M059J (cell line): ENCODE measurements at places on chromosomes 2 and 18.

DNA sequence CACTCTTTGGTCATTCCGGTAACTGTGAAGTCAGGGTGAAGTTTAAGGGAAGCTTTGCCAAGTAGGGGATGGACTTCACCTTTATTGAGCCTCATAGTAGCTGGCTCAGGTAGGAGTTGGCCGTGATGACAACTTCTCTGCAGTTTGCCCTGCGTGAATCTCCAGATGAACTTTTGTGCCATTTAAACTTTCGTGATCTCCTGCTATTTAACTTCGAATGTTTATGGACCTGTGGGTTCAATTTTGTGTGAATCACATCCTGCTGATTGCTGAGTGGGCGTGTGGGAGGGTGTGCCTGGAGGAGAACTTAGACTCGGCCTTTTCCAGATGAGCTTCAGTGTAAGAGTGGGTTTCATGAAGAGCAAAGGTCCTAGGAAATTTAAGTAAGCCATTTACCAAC, 4.2 kb downstream of the UGT1A1 start:
- peak; percentile 84 for DNase-seq

GRCh38 chr2:241183221-241183620, 5.3 kb upstream of the ANO7 start:
- no peak for DNase-seq

DNA sequence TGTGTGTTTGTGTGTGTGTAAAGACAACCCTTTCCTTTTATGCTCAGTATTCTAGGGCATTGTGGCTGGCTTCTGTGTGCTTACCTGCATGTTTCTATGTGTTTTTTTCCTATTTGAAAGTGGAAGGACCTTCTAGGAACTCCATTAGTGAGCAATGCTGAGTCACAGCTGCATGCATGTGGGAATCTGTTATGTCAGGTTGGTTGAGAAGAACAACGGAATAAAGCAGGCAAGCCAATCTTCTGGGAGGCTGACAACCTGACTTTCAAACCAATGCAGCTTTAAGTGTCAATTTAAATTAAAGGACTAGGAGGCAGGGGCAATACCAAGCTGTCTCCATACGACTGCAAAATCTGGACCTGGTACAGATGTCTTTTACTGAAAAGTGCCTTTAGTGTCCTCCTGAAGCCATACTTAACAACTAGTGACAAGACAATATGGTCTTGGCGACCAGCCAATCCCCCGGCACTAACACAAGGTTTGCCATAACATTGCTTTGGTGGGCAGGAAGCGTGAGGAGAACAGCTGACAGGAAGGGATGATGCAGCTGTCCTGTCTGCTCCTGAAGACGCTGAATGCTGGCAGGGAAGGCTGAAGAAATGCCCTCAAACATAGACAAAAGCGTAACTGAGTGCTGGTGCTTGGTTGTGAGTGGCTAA, 514.7 kb upstream of the CDH7 start:
- no peak for DNase-seq

GRCh38 chr2:84201158-84201557, 257.9 kb downstream of the SUCLG1 start:
- DNase-seq: no peak

- DNase-seq: no peak
Measured at GRCh38 chr18:4839639-4840038, 357.4 kb downstream of the AKAIN1 start.

DNA sequence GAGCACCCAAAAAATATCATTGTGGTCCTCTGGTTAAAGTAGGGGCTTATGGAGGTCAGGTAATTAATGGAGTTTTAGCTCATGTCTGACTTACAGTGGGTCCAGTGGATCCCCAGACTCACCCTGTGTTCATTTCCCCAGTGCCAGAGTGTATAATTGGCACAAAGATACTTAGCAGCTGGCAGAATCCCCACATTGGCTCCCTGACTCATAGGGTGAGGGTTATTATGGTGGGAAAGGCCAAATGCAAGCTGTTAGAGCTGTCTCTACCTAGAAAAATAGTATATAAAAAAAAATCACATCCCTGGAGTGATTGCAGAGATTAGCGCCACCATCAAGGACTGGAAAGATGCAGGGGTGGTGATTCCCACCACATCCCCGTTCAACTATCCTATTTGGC, 1067.6 kb upstream of the ACVR2A start:
- no peak for DNase-seq

- DNase-seq: no peak
Measured at GRCh38 chr2:173872714-173873113, 92.5 kb downstream of the SP3 start.

DNA sequence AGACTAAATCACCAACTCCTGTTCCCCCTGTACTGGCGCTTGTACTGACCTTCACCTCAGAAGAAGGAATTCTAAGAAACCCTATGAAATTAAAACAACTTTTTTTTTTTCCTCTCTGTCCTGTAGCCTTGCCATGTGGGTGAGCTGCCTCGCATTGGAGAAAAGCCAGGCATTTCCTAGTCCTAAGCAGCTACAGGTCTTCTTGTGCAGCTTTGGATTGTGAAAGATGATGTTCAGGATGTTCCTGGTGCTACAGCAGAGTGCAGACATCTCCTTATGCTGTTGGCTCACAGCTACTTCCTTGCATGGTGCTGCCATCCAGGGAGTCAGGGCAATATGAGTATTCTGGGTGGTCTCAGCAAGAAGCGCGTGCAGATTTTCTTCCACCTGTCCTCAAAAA, 11.9 kb downstream of the PIK3C3 start:
- no peak for DNase-seq

DNA sequence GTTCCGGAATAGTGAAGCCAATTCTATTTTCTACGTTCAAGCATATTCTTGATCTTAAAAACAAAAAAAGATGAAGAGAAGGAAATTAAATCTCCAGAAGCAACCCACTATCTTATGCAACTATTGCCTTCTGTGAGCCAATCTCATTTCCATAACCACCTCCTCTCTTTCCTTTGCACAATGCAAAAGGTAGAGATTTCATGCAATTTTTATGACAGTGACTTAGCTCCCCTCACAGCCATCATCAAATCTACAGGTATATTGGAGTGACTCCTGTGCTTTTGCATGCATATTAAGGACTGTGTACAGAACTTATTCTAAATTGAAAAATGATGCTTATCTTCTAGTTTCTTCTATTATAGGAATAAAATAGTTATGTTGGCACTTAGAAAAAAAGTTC, 191.8 kb downstream of the DCC start:
- no peak for DNase-seq

DNA sequence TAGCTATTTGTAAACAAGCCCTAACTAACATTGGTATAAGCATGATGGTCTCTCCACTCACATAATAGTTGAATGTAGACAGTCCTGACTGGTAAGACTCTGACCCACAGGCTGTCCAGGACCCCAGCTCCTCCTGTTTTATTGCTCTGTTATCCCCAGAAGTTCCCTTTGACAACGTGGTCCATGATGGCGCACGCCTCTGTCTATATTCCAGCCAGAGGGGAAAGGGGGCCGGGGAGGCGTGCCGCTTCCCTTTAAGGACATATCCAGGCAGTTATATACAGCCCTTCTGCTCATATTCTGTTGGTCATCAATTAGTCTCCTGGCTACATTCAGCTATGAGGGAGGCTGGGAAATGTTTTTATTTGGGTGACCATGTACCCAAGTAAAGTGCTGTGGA, 6.7 kb downstream of the DYSF start:
- DNase-seq: no peak

- no peak for DNase-seq
Measured at GRCh38 chr2:224180810-224181209, 141.7 kb upstream of the SERPINE2 start.

DNA sequence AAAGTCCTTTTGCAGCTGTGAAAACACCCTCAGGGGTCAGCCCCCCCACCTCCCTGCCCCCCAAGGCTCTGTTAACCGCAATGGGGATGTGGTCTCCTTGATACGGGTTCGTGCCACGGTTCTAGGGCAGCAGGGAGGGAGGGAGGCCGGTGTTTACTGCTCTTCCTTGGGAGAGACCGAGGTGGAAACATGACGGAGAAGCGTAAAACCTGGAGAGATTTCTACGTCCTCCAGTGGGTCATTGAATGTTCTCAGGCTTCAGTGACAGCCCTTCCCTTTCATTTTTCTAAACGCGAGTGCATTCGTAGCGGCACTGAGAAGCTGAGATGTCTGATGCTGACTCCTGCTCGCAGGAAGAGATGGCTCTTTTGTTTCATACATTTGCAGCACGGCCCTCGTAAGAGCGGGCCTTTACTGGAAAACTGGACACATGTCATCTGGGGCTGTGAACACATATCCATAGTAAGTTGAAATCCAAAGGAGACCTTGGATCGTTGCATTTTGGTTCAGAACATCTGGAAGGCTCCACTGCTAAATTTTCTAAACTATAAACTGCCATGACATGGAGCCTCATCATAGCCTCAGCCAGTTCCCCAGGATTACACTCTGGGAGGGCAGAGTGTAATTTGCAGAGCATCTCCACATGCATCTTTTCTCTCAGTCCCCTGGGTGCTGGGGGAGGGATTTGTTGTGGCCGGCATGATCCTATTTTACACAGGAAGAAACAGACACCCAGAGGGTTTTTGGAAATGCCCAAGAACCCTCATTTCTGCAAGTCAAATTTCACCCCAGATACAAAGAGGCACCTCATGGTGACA, 40.6 kb upstream of the HDAC4 start:
- no peak for DNase-seq

GRCh38 chr2:149773006-149773405, 185.4 kb upstream of the MMADHC start:
- no peak for DNase-seq

DNA sequence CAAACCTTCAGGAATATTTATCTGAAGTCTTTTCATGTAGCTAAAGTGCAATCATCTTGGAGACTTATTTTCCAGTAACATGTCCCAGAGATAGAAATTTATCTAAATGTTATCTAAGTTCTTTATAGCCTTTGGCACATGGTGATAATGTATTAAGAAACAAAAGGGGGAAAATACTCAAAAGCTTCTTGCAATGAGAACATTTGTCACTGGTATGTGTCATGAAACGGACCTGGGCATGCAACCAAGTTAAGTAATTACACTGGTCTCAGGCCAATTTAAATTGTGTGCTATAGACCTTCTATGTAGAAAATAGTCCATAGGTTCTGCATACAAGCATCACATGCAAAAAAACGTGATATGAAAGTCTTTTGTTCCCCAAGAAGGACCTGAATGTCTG, 136.2 kb downstream of the SLC8A1 start:
- DNase-seq: peak; percentile 62

- no peak for DNase-seq
Measured at GRCh38 chr2:173028671-173029070, 47.0 kb upstream of the MAP3K20 start.

GRCh38 chr18:63545000-63545399, 2.8 kb downstream of the SERPINB12 start:
- DNase-seq: no peak

DNA sequence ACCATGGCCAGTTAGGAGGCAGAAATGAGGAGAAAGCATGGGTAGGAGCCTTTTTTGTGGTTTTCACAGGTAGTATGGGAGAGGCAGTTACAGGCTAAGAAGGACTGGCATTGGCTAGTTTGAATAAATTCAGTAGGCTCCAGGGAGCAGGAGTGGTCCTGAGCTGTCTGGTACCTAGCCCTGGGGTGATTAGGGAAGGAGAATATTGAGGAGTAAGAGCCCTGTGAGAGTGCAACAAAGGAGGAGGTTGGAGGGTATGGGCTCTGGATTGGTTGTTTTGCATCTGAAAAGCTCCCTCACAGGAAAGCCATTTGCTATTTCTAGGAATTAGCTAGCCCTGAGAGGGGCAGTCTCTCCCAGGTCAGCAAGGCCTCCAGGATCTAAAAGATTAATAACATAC, 13.3 kb upstream of the TCF7L1 start:
- no peak for DNase-seq

- no peak for DNase-seq
Measured at GRCh38 chr2:194301946-194302345, 1355.1 kb upstream of the SLC39A10 start.

GRCh38 chr2:55490554-55490953, 29.0 kb upstream of the CFAP36 start:
- DNase-seq: peak; percentile 68

- DNase-seq: no peak
Measured at GRCh38 chr2:239598011-239598731, 197.4 kb upstream of the HDAC4 start.

- DNase-seq: no peak
Measured at GRCh38 chr2:83874712-83875430, 584.2 kb downstream of the SUCLG1 start.

GRCh38 chr2:97708048-97708380, 5.4 kb upstream of the ZAP70 start:
- DNase-seq: no peak

GRCh38 chr2:44548221-44549098, 186.7 kb downstream of the CAMKMT start:
- DNase-seq: no peak

GRCh38 chr2:47560107-47560819, 157.3 kb downstream of the MSH2 start:
- no peak for DNase-seq

- DNase-seq: peak; percentile 36
Measured at GRCh38 chr2:45083175-45083574, 73.9 kb upstream of the SIX2 start.

GRCh38 chr2:99876956-99877355, 265.4 kb downstream of the AFF3 start:
- no peak for DNase-seq

DNA sequence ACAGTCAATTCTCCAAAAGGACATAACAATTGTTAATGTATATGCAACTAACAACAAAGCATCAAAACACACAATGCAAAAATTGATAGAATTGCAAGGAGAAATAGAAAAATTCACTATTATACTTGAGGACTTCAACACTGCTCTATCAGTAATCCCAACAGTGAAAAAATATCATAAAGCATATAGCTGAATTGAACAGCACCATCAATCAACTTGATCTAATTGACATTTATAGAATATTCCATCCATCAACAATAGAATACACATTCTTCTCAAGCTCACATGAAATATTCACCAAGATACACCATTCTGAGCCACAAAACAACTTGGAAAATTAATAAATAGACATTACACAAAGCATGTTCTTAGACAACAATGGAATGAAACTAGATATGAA, 60.1 kb upstream of the ASXL3 start:
- no peak for DNase-seq

DNA sequence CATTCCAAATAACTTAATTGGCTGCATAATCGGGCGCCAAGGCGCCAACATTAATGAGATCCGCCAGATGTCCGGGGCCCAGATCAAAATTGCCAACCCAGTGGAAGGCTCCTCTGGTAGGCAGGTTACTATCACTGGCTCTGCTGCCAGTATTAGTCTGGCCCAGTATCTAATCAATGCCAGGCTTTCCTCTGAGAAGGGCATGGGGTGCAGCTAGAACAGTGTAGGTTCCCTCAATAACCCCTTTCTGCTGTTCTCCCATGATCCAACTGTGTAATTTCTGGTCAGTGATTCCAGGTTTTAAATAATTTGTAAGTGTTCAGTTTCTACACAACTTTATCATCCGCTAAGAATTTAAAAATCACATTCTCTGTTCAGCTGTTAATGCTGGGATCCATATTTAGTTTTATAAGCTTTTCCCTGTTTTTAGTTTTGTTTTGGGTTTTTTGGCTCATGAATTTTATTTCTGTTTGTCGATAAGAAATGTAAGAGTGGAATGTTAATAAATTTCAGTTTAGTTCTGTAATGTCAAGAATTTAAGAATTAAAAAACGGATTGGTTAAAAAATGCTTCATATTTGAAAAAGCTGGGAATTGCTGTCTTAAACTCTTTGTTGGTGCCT, 1.4 kb downstream of the PCBP1 start:
- DNase-seq: no peak

GRCh38 chr2:46361920-46362666, 64.9 kb downstream of the EPAS1 start:
- DNase-seq: no peak

- no peak for DNase-seq
Measured at GRCh38 chr2:228401065-228401912, 219.8 kb upstream of the SPHKAP start.

GRCh38 chr18:39871961-39872360, 2083.1 kb upstream of the PIK3C3 start:
- DNase-seq: peak; percentile 40
